IPS DF 6.9 (cell line): ENCODE measurements at places on chromosomes 12 and 14.

DNA sequence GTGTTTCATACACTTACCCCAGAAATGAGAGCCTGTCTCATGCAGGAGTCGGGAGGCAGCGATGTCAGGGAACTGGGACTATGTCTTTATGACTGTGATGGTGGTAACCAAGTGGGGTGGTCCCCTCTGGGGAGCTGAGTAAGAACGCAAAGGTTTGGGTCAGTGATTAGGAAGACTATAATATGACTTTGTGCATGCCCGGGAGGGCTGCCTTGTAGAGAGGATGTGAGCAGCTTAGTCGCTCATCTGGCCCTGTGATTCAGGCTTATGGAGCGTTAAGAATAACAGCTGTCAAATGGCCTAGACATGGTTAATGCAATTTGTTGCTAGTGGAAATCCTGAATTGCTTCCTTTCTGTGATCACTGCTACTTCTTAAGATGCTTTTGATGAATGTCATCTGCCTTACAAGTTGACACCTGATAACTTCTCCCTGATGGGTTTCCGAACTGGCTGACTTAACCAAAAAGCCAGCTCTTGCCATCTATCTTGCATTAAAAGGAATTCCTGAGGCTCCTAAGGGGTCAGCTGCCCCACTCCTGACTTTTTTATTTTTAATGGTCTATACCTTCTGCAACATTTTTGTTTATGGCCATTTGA, 35.4 kb upstream of the AACS start:
- H3K27me3 ChIP-seq: no peaks in the 10 kb centered on the region; the same call in 1 of the 2 replicates
- H3K36me3 ChIP-seq: peaks cover 5% of the 10 kb centered on the region; the same call in 1 of the 2 replicates
- no peak overlapping the region for H3K27ac ChIP-seq
- no peak overlapping the region for H3K4me3 ChIP-seq
- 0 out of 2 replicates have a peak, but pooled peaks cover 2% of the 10 kb centered on the region for H3K4me1 ChIP-seq

GRCh38 chr14:95320078-95320895, 579 bp upstream of the CLMN start:
- no peak overlapping the region for H3K27ac ChIP-seq
- peaks cover 4% of the 10 kb centered on the region; the same call in 1 of the 2 replicates for H3K27me3 ChIP-seq
- DNase-seq: no peak
- H3K4me1 ChIP-seq: no peaks in the 10 kb centered on the region

GRCh38 chr14:38143659-38144505, 63.8 kb upstream of the SSTR1 start:
- H3K4me3 ChIP-seq: no peak overlapping the region
- DNase-seq: no peak
- no peaks in the 10 kb centered on the region for H3K36me3 ChIP-seq
- H3K27me3 ChIP-seq: no peaks in the 10 kb centered on the region

DNA sequence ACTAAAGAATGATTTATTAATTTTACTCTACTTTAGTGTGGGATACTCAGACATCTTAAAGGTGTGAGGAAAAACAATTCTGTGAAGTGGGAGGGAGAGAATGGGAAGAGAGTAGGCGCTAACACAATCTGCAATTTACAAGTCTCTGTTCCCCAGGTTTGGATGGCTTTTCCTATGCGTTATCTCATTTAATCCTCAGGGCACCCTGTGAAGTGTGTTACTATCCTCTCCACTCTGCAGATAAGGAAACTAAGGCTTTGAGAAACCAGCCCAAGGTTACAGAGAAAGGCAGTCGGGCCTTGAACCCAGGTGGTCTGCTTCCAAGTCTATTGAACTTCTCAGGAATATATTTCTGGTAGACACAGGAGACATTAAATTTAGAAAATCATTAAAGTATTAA, 36.2 kb upstream of the TUBA1C start:
- no peak for DNase-seq
- H3K4me3 ChIP-seq: no peak overlapping the region
- H3K4me1 ChIP-seq: peaks cover 2% of the 10 kb centered on the region; the same call in 1 of the 2 replicates

- no peaks in the 10 kb centered on the region for H3K36me3 ChIP-seq
- DNase-seq: no peak
- H3K4me1 ChIP-seq: peaks cover 1% of the 10 kb centered on the region; the same call in 1 of the 2 replicates
- H3K27ac ChIP-seq: no peak overlapping the region
- no peak overlapping the region for H3K4me3 ChIP-seq
- H3K27me3 ChIP-seq: no peaks in the 10 kb centered on the region
Measured at GRCh38 chr12:99137124-99137855, 492.2 kb downstream of the APAF1 start.

DNA sequence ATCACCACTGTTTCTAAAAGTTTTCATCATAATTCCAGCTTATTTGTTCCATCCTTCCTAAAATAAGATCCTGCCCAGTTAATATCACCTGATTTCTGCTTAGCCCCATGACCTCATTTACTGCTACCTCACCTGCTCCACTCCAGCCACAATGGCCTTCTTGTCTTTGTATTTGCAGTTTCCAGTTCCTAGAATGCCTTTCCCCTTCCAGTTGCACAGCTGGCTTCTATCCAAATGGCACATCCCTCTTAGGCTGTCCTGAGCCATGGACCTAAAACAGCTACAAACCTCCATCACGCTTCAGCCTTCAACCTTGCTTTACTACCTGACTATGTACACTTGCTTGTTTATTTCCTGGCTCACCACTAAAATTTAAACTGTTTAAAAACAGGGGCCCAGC, 6.5 kb upstream of the LGMN start:
- H3K4me3 ChIP-seq: no peak overlapping the region
- H3K27me3 ChIP-seq: no peaks in the 10 kb centered on the region
- no peaks in the 10 kb centered on the region for H3K36me3 ChIP-seq
- no peaks in the 10 kb centered on the region for H3K4me1 ChIP-seq
- no peak for DNase-seq
